ENCODE measurements at places on chromosomes 1 and 21. TPM values are rescaled to one million over a fixed set of nuclear protein-coding genes. Genes with fewer than 3 reads are reported as not detected.

Gene DIO1
- polyA plus RNA-seq: not detected

Gene NTNG1
- polyA plus RNA-seq: 2.2 TPM

DNA sequence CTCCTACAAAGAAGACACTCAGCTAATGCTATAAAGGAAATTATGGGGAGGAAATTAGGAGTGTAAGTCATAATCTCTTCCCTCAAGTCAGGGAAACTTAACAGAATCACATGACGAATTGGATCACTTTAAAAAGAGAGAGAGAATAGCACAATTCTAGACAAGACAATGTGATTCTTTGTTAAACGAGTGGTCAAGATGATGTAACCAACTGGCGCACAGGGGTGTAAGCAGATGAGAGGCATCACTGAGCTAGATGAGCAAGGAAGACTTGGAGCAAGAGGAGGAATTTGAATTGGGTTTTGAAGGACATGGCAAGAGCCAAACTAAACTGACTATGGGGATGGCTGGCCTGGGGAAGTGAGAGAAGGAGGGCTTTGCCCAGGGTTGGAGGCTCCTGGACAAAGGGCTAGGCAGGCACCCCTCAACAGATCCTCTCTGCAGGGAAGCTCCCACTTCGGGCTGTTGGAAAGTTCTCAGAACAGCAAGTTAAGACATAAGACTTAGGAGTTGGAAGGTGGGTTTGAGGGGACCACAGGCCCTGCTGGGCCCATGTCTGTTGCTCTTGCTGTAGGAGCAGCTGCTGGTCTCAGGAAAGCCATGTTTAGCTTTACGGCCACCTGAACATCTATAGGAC is 123.9 kb upstream of the GRIK3 start:
- no peak overlapping the region for H3K4me3 ChIP-seq
- H3K27me3 ChIP-seq: peaks cover 36% of the 10 kb centered on the region
- H3K4me1 ChIP-seq: no peaks in the 10 kb centered on the region

DNA sequence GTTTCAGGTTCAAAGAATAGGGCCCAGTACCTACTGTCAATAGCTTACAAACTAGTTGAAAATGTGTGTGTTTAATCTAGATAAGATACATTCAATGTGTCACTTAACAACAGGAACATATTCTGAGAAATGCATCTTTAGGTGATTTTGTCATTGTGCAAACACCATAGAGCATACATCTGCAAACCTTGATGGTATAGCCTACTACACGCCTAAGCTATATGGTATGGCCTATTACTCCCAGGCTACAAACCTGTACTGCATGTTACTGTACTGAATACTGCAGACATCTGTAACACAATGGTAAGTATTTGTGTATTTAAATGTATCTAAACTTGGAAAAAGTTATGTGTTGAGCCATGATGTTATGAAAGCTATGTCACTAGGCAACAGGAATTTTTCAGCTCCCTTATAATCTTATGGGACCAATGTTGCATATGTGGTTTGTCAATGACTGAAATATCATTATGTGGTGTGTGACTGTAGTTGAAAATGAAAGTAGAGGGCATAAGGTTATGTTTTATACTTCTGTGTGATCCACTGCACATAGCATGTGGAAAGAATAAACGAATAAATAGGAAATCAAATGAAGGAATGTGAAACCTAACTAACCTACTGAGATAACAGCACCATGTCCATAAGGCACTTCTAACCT is 129.0 kb upstream of the CAMK1G start:
- H3K4me3 ChIP-seq: no peak overlapping the region
- H3K4me1 ChIP-seq: no peaks in the 10 kb centered on the region
- H3K27ac ChIP-seq: no peak overlapping the region

- DNase-seq: no peak
- H3K27me3 ChIP-seq: peaks cover 4% of the 10 kb centered on the region
- H3K4me3 ChIP-seq: no peak overlapping the region
- H3K36me3 ChIP-seq: no peaks in the 10 kb centered on the region
These were observed 157.1 kb downstream of the DSCAM start for GRCh38 chr21:40689840-40690360.

DNA sequence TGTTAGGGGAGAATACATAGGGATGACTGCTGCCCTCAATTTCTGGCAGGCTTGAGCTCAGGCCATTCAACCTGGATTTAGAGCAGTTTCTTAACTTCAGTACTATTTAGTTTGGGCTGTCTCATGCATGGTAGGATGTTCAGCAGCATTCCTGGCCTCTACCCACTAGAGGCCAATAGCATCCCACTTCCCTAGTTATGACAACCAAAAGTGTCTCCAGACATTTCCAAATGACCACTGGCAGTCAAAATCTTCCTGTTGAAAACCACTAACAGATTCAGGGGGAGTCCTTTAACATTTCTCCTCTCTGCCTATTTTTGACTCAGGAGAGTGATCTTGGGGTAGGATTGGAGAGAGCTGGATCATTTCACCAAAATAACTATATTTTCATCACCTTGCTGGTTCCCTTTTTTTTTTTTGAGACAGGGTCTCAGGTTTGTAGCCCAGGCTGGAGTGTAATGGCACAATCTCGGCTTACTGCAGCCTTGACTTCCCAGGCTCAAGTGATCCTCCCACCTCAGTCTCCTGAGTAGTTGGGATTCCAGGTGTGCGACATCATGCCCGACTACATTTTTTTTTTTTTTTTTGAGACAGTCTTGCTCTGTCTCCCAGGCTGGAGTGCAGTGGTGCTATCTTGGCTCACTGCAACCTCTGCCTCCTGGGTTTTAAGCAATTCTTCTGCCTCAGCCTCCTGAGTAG is 8.7 kb downstream of the GNAT2 start:
- H3K4me1 ChIP-seq: peaks cover 8% of the 10 kb centered on the region
- H3K4me3 ChIP-seq: no peak overlapping the region
- no peak overlapping the region for H3K27ac ChIP-seq
- no peaks in the 10 kb centered on the region for H3K27me3 ChIP-seq
- no peaks in the 10 kb centered on the region for H3K36me3 ChIP-seq
- no peak for DNase-seq
